ENCODE measurements at places on chromosomes 11 and 22.

GRCh38 chr11:73197348-73197747, 20.7 kb upstream of the P2RY2 start:
- no peak for DNase-seq

DNA sequence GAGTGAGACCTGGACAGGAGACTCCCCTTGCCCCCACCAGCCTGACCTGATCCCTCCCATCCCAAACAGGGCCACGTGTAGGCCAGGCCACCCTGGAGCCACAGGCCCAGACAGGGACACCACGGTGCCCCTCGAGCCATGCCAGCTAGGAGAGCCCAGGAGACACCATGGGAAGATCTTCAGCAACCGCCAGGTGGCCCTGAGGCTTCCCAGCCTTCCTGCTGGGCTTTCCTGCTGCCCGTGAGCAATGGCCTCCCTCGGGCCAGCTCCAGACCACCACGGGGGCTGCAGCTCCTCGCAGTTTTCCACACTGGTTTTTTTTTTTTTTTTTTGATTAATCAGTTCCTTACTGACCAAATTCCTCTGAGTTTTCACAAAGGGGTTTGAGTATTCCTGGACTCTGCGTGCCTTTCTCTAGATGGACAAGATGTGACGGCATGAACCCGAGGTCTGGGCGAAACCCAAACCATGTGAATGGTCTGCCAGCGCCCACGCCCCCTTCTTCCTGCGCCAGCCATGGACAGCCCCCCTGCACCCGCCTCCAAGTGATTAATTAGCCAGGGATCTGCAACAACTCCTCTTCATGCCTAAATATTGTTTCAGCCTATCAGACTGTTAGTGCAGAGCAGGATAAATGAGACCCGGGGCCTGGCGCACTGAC, 40.9 kb downstream of the TBX1 start:
- DNase-seq = no peak

- DNase-seq = no peak
Measured at GRCh38 chr11:82034527-82034926, 699.1 kb downstream of the FAM181B start.

DNA sequence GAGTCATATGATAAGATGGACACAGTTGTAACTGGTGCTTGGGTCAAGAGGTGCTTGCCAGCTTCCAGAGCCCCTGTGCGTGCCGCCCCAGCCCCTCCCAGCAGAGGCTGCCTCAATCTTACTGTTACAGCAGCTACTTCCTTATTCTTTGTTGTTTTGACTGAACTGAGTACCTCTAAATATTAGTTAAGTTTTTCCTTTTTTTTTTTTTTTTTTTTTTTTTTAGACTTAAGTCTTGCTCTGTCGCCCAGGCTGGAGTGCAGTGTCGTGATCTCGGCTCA, 8.8 kb downstream of the ZBED4 start:
- DNase-seq = no peak

DNA sequence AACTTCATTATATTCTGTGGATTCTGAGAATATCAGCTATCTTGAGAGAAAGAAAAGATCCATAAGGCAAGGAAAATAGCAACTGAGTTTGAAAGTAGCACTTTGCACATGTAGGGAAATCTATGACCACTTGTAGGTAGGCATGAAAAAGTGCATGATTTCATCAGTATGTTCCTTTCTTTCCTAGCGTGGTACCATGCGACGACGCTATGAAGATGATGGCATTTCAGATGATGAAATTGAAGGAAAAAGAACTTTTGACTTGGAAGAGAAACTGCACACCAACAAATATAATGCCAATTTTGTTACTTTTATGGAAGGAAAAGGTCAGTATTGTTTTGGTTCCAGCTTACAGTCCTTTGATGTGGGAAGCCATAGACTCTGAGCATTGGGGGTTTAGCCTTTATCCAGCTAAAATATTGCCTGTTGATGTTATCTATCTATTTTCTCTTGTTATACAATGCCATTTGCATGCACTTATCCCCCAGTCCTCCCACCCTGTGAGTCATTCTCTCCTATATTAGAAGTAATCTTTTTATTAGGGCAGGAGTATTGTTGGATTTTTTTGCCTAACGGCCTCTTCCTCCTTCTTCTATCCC, 60.9 kb downstream of the KDM2A start:
- DNase-seq = no peak

DNA sequence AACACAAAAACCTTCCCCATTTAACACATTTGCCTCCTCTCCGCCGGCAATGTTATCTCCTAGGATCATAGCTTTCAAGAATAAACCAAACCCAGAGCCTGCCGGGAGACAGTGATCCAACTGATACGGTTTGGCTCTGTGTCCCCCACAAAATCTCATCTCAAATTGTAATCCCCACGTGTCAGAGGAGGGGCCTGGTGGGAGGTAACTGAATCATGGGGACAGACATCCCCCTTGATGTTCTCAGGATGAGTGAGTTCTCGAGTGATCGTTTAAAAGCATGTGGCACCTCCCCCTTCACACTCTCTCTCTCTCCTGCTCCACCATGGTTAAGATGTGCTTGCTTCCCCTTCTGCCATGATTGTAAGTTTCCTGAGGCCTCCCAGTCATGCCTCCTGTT, 33.3 kb downstream of the RBFOX2 start:
- DNase-seq = no peak

- peak; percentile 77 for DNase-seq
Measured at GRCh38 chr22:41940832-41941765, 5.9 kb downstream of the CENPM start.

DNA sequence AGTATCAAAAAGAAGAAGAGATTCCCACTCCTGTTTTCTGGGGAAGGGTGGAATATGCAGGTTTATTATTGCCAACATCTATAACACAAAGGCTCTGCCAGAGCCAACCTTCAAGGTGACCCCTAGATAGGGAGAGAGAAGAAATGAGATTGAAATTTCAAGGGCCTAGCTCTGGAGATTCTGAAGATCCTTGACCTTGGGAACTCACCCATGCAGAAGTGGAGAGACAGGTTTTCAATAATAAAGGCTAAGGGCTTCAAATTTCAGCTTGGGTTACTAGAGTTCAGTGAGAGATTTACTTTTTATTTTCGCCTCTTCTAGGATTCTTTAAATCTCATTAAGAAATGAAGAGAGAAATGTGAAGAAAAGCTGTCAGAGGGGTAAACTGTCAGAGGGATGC, 98.4 kb downstream of the CD44 start:
- no peak for DNase-seq

GRCh38 chr11:70696076-70696475, 297.7 kb downstream of the CTTN start:
- DNase-seq = no peak

- no peak for DNase-seq
Measured at GRCh38 chr11:18650859-18651557, 16.9 kb upstream of the SPTY2D1 start.

DNA sequence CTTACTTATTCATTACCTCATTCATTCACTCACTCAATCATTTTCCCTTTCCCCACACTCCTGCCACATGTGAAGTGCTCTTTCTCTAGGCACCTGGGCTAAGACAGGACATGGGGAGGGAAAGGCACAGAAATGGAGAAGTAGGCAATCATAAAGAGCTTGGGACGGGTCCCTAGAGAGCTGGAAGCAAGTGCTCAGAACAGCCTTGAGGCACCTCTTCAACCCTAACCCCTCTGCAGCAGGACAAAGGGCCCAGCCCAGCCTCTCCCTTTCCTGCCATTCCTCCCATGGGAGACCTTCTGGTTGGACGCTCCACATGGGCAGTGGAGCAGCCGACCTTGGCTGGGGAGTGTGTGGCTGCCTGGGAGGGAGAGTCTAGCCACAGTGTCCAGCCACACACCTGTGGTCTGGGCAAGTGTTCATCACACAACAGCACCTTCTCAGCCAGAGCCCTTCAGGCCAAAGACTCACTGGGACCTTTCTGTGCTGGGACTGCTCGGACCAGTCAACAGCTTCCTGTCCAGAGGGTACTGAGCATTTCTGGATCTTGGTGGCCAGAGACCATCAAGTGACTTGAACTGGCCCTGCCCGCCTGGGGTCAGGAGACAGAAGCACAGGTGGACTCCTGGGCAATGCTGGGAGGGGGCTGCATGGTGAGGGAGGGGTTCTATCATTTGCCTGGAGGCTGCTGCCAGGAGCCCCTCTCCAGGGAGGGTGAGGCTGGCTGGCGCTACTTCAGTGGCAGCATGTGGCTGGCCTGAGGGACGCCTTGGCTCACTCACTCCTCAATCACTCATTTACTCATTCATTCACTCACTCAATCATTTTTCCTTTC, 1.0 kb upstream of the MUC5AC start:
- DNase-seq = no peak

GRCh38 chr11:8218840-8219239, 44.8 kb downstream of the LMO1 start:
- DNase-seq = no peak

- no peak for DNase-seq
Measured at GRCh38 chr11:67271541-67272284, 5.4 kb downstream of the GRK2 start.

DNA sequence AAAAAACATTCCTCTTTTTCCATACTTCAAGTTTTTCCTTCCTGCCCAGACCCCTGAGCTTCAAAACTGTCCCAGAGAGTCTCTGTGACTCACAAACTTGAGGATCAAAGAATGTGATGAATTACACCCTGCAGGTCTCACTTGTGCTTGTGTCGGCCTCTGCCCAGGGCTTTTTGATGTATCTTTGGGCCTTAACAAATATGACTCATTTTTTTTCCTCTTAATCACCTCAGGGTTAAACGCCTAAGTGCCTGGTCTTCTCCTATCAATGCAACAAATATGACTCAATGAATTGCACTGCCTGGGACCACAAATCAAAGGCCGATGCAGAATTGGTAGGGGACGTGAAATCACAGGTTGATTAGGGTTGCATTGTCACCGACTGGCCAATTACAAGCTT, 267.7 kb downstream of the LARGE1 start:
- DNase-seq = no peak

Measured in stimulated activated CD4-positive, alpha-beta T cell treated with anti-CD3 and anti-CD28 coated beads, Interleukin-1b, Interleukin-23, amount 100 ng/mL, for 4 hours (primary cell).